ENCODE measurements at places on chromosomes 7 and 10.

- DNase-seq: no peak
Measured at GRCh38 chr10:124511205-124512039, 49.8 kb downstream of the LHPP start.

DNA sequence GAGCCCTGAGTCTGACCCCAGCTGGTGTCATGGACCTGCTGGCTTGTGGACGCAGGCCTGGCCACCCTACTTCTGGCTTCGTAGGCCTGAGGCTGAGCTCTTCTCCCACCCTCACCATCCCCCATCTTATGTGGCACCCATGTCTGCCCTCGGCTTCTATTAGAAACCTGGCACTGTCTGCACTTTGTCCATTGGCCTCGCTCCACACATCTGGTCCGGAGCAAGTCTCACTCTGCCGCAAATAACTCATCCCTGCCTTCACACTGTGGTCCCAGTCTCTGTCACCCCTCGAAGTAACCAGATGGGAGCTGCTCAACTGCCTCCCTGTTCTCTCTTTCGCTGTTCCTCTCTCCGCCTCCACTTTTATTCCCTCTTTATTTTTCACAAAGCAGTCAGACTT, 78.6 kb downstream of the TRRAP start:
- DNase-seq: no peak

- DNase-seq: no peak
Measured at GRCh38 chr7:124263232-124263827, 230.5 kb upstream of the TMEM229A start.

GRCh38 chr10:77071956-77072355, 565.7 kb downstream of the KCNMA1 start:
- no peak for DNase-seq

- DNase-seq: no peak
Measured at GRCh38 chr7:146713934-146714333, 597.3 kb downstream of the CNTNAP2 start.

- DNase-seq: peak; percentile 37
Measured at GRCh38 chr10:50421026-50421719, 169.9 kb upstream of the ASAH2 start.

DNA sequence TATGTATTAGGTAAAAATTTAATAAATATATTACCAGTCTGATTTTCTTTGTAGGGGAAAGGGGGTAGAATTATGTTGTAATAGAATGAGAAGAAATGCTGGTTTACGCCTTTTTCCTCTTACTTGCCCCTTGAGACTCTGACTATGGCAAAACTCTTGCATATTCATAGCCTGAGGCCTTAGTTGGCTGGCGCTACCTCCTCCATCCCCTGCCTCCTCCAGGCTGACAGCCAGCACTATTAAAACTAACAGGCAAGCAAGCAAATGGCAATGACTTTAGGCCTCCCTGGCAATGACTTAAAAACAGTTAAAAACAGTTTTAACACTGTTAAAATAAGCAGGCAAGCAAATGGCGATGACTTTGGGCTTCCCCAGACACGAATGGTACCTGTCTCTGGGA, 14.4 kb downstream of the PKD2L1 start:
- no peak for DNase-seq

GRCh38 chr7:10655031-10655430, 318.6 kb upstream of the PHF14 start:
- DNase-seq: no peak

DNA sequence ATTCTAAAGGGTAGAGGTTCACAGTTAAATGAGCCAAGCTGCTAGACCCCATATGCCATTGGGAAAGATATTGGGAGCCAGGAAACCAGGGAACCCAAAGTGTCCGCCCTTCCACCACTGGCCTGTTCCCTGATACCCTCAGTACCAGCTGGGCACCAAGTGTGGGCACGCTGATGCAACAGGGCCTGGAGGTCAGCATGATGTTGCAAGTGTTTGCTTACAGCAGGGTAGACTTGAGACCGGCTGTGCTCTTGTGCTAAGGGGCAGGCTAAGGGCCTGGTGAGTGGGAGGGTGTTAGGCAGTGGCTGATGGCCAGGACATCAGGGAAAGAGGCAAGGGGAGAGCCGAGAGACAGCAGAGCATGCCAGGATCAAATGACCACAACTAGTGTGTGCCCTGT, 21.0 kb upstream of the MYL7 start:
- DNase-seq: no peak

GRCh38 chr10:61472090-61472674, 19.0 kb upstream of the TMEM26 start:
- DNase-seq: no peak

- no peak for DNase-seq
Measured at GRCh38 chr7:78605119-78605518, 806.5 kb downstream of the PHTF2 start.

DNA sequence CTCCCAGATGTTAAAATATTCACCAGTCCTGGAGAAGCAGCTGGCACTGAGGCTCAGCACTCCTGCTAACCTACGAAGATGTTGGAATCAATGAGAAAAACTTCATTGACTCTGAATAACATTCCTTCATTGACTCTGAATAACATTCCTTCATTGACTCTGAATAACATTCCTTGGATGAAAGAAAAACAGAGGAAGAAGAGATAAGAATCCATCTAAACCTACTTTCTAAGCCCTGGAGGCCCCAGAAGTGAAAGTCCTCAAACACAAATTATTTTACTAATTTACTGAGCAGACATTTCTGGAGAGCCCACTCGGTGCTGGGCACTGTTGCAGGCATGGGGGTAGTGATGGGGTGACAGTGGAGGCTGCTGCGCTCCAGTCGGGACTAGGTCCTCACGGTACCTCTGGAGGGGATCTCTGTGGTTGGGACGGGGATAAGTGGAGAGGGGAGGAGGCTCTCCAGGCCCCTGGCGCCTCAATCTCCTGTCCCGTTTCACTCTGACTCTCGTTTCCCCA, 254.1 kb downstream of the WDR37 start:
- DNase-seq: no peak

- no peak for DNase-seq
Measured at GRCh38 chr10:15821046-15821683, 39.1 kb downstream of the MINDY3 start.

DNA sequence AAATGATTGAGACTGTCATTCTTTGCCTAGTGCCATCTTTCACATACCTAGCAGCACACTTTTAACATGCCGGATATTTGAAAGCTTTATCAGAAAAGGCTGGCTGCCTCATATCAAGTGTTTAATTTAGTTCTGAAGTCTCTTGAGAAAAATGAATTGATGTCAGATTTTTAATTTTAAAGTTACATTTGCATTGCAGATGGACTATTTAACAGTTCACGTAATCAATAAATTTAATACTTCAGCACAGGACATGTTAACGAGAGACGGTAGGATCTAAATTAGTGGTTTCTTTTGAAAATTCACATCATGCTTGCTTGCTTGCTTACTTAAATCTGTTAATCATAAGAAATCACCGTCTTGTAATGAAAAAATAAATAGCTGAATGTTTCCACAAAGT, 51.6 kb downstream of the COL1A2 start:
- DNase-seq: no peak

- no peak for DNase-seq
Measured at GRCh38 chr7:148978091-148978490, 50.2 kb downstream of the PDIA4 start.

GRCh38 chr7:104901240-104901619, 112.8 kb upstream of the KMT2E start:
- DNase-seq: no peak

GRCh38 chr7:70726294-70726693, 405.6 kb upstream of the GALNT17 start:
- no peak for DNase-seq

DNA sequence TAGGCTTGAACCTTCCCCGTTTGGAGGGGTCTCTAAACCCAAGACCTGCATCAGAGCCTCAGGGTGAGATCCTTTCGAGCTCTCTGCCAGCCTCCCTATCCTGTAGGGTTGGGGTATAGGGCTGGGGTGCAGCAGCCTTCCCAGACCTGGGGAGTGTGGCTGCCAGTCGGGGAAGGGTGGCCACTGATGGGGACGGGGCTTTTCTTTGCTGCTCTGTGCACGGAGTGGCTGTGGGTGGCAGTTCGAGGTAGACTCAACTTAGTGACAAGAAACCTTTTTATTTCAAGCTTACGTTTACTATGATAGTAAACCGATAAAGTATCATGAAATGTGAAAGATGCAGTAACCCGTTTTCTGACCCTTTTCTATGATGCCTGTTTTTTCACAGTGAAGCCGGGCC, 13.0 kb downstream of the ZNF316 start:
- no peak for DNase-seq

DNA sequence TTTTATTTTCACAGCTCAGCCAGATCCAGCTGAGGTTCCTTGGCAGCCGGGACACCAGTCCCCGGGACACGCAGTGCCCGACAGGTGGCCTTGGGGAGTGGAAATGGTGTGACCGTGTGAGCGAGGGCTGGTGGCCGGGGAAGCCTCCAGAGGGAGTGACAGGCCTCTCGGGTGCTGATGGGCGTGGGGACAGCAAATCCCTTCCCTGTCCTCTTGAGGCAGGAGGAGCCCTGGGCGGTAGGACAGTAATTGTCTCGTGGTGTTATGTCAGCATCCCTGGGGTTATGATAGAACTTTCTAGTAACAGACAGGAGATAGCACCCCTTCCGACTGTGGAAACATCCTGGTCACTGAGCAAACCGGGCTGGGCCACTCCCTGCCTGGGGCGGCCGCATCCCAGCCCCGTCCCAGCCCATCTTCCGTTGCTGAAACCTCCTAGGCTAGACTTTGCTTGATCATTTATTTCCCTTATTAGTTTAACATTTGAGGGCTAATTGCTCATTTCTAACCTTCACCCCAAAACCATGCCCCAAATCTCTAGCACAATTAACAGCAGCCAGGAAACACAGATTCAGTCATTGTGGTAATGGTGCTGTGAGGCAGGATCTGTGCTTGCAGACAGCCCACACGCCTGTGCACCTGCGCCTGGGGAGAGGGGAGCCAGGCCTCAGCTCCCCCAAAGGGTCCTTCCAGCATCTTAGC, 63.3 kb downstream of the ELFN1 start:
- no peak for DNase-seq

DNA sequence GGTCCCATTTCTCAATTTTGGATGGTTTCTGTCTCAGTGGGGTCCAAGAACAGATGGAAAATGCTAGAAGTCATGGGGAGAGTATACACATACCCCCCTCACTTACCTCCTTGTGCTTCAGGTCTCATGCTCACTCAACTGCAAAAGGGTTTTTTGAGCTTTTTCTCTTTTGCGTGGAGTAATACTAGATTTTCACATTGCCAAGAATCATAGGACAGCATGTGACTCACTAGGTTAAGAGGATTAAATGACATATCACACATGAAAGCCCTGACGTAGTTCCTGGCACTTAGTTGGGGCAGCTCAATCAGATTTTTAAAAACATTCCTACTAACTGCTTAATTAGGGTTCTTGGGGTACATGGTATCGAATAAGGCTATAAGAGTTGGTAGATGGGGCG, 4.5 kb downstream of the PI4K2A start:
- no peak for DNase-seq

DNA sequence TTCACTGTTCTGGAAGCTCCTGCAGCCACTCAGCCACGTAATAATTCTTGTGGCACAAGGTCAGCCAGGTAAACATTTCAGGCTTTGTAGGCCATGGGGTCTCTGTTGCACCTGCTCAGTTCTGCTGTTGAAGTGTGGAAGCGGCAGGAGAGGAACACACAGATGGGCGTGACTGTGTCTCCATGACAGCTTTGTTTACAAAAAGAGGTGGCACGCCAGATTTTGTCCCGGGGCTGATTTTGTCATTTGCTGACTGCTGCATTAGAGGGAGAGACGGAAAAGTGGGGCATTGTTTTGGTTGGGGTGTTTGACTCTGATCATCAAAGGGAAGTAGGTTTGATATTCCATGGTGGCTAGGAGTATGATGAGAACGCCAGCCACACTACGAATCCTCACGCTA, 103.1 kb downstream of the PRKAG2 start:
- no peak for DNase-seq

DNA sequence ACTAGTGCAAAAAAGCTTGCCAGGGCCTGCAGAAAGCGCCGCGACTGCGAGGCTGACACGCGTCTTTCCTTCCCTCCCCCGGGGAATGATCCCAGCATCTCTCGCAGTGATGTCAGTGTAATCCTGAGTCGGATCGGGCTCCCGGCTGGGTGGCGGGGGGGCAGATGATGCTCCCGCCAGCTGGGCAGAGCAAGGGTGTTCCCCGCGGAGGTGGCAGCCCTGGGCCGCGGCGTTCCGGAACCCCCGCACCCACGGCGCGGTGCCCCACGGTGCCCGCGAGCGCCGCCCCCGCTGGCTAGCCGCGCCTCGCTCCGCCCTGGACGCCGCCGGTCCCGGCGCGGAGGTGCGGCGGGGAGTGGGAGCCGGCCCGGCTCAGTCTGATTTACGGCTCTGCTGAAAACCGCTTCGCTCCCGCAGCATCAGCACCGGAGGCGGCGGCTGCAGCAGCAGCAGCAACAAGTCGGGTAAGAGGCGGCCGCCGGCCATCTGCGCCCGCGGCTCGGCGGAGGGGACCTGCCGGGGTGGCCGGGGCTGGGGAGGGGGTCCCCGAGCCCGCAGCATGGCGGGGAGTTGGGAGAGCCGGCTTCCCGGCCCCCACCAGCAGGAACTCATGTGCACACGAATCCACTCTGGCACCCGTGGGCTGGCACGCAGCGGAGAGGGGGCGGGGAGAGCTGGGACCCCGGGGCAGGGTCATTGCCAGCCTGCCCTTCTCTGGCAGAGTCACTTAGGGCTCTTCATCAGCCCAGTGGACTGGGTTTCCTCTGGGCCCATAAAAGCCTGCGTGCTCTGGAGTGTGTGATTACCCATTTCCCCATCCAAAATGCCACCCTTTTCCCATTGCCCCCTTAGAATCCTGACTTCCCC, at the start of gene ZNF365:
Gene ZNF365, plus strand, starts transcription at position 375 of the 867 bp plus-strand sequence. CDS start 1,825 bp downstream, outside the sequence.
- no peak for DNase-seq

GRCh38 chr10:52479567-52479966, 165.5 kb downstream of the DKK1 start:
- DNase-seq: no peak

DNA sequence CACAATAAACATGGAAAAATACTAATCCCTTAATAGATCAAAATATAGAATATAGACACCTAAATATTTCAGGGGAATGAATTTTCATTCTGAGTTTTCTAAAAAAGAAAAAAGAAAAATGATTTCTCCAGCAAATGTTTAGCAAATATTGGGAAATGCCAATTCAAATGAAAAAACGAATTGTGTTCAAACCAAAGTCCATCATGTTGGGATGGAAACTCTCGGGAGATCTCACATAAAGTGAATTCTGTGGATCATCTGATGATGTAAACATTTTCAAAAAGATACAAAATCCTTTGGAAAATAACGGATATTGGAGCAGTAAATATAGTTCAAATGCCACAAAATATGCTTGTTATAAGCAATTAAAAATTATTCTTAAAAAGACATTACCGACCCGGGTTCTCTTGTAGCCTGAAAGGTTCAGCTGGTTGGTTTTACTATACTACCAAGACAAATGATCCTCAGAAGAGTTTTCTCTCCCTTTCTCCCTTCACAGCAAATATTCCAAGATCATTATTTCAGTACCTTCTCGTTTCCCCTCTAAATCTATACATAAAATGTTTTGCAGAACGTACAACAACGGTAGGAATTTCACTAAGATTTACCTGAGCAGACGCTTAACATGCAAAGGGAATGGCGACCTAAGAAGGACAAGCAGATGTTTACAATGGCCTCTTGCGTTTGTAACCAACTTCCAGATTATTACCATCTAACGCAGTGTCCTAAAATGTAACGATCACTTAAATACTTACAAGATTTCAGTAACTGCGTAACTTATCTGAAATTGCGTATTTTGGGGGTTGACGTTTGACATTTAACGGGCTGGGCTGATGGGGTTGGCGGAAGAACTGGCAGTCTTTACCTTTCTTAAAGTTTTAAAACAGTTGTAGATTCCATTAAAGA, 2.5 kb downstream of the HOXA13 start:
- no peak for DNase-seq

All from left colon (tissue), 2 donors.